ENCODE measurements at places on chromosomes 1 and 21.

GRCh38 chr1:175792136-175792535 is 48.7 kb upstream of the TNR start:
- DNase-seq: no peak

GRCh38 chr1:160674415-160674814 is 27.6 kb upstream of the SLAMF1 start:
- no peak for DNase-seq

- DNase-seq: no peak
These were observed 52.5 kb downstream of the LRRC8D start for GRCh38 chr1:89873288-89873687.

- no peak for DNase-seq
These were observed 155.2 kb downstream of the GABPA start for GRCh38 chr21:25890001-25890400.
